Prostate gland (tissue), 2 donors: ENCODE measurements at places on chromosomes 3 and 15. TPM values are rescaled to one million over a fixed set of nuclear protein-coding genes. Genes with fewer than 3 reads are reported as not detected.

GRCh38 chr3:190645932-190646460 lies 132.1 kb downstream of the IL1RAP start:
- DNase-seq, result no peak
- H3K4me3 ChIP-seq, result no peak overlapping the region

The SLC7A14 gene
- total RNA-seq, result 0.11 TPM

The CP gene
- total RNA-seq, result 15.2 TPM

- no peak overlapping the region for H3K27ac ChIP-seq
- no peaks in the 10 kb centered on the region for H3K27me3 ChIP-seq
- H3K36me3 ChIP-seq, result no peaks in the 10 kb centered on the region
- H3K4me3 ChIP-seq, result no peak overlapping the region
These were observed 150.3 kb downstream of the TLE3 start for GRCh38 chr15:69947394-69947793.

DNA sequence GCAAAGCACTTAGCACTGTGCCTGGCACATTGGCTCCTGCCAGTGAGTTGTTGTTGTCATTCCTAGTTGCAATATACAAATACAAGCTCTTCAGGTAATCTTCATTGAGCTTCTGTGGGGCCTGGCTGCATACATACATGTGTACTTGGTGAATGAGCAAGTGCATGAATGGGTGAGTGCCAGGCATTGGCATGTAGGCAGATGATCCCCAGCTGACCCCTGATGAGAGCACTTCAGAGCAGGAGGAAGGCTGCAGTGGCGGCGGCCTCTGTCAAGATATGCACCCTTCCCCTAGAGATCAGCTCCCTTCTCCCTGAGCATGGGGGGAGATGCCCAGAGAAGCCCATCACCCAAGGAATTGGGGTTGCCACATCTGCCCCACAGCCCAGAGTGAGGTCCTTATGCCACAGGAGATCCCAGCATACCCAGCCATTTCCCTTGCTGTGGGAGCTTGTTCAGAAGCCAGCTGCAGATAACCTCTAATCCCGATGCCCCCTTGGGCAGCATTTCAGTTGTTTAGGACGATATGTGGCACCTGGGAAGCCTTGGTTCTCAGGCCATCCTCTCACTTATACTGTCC lies 8.8 kb downstream of the CACNA2D3 start:
- no peaks in the 10 kb centered on the region for H3K36me3 ChIP-seq

The SLC35A5 gene
- 40.4 TPM for total RNA-seq

GRCh38 chr15:100949691-100950090 lies 30.5 kb downstream of the LRRK1 start:
- H3K27me3 ChIP-seq, result no peaks in the 10 kb centered on the region
- H3K4me1 ChIP-seq, result no peaks in the 10 kb centered on the region
- H3K36me3 ChIP-seq, result no peaks in the 10 kb centered on the region
- no peak overlapping the region for H3K27ac ChIP-seq

The LDHAL6B gene
- total RNA-seq, result 6.0 TPM

The SUMF1 gene
- total RNA-seq, result 59.1 TPM

- H3K27me3 ChIP-seq, result no peaks in the 10 kb centered on the region
- H3K27ac ChIP-seq, result no peak overlapping the region
- DNase-seq, result no peak
- no peaks in the 10 kb centered on the region for H3K36me3 ChIP-seq
- H3K4me1 ChIP-seq, result no peaks in the 10 kb centered on the region
These were observed 559 bp downstream of the NR1I2 start for GRCh38 chr3:119782460-119782859.

DNA sequence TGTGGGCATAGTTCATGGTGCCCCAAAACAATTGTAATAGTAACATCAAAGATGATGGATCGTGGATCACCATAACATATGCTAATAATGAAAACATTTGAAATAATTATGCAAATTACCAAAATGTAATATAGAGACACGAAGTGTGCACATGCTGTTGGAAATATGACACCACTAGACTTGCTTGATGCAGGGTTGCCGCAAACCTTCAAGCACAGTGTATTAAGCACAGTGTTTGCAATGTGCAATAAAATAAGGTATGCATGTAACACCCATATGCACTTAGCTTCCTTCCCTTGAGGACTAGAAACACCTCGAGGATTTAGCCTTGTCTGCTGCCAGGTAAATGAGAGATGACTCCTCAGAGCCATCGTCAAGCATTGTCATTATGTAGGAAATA lies 10.9 kb upstream of the GJD2 start:
- no peaks in the 10 kb centered on the region for H3K27me3 ChIP-seq
- no peak overlapping the region for H3K4me3 ChIP-seq
- H3K4me1 ChIP-seq, result no peaks in the 10 kb centered on the region
- DNase-seq, result no peak

The KATNBL1 gene
- total RNA-seq, result 24.8 TPM

The TTC21A gene
- 9.0 TPM for total RNA-seq

The PDZRN3 gene
- 143 TPM for total RNA-seq

- no peaks in the 10 kb centered on the region for H3K4me1 ChIP-seq
- no peaks in the 10 kb centered on the region for H3K27me3 ChIP-seq
- H3K36me3 ChIP-seq, result no peaks in the 10 kb centered on the region
- H3K4me3 ChIP-seq, result no peak overlapping the region
- H3K27ac ChIP-seq, result no peak overlapping the region
These were observed 397.7 kb downstream of the DIPK2A start for GRCh38 chr3:144369129-144369879.

- H3K27me3 ChIP-seq, result no peaks in the 10 kb centered on the region
- H3K4me1 ChIP-seq, result no peaks in the 10 kb centered on the region
- no peak overlapping the region for H3K4me3 ChIP-seq
- H3K27ac ChIP-seq, result no peak overlapping the region
These were observed 464.3 kb upstream of the AGTR1 start for GRCh38 chr3:148233403-148233802.

- no peaks in the 10 kb centered on the region for H3K36me3 ChIP-seq
- H3K27ac ChIP-seq, result no peak overlapping the region
- H3K4me3 ChIP-seq, result no peak overlapping the region
- no peaks in the 10 kb centered on the region for H3K27me3 ChIP-seq
- H3K4me1 ChIP-seq, result no peaks in the 10 kb centered on the region
- no peak for DNase-seq
These were observed 35.6 kb upstream of the TBC1D23 start for GRCh38 chr3:100225193-100225592.

The MORC1 gene
- total RNA-seq, result not detected

DNA sequence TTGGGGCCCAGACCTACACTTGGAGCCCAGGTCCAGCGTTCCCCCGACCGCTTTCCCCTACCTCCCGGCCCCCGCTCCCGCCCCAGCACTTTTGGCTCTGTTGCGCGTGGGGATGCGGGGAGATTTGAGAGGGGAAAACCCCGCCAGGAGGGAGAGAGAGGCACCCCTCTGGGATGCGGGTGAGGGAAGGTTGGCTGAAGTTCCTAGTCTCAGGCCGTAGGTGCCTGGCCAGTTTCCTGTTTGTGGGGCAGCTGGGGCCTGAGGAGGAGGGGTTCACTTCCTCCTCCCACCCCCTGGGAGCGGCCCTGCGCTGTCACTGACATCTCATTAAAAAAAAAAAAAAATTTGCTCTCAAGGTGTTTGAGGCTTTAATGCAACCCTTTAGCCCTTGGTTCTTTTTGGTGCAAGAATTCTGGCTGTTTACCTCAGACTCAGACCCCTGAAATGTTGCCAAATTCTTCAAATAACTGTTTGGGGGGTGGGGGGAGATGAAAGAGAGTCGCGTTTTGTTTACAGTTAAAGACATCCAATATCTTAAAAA lies 2.6 kb downstream of the FAM43A start:
- peak overlapping the region; percentile 82 for H3K27ac ChIP-seq
- H3K4me3 ChIP-seq, result peak overlapping the region; percentile 64
- DNase-seq, result no peak
- H3K4me1 ChIP-seq, result peaks cover 3% of the 10 kb centered on the region
- no peaks in the 10 kb centered on the region for H3K36me3 ChIP-seq
- H3K27me3 ChIP-seq, result no peaks in the 10 kb centered on the region

DNA sequence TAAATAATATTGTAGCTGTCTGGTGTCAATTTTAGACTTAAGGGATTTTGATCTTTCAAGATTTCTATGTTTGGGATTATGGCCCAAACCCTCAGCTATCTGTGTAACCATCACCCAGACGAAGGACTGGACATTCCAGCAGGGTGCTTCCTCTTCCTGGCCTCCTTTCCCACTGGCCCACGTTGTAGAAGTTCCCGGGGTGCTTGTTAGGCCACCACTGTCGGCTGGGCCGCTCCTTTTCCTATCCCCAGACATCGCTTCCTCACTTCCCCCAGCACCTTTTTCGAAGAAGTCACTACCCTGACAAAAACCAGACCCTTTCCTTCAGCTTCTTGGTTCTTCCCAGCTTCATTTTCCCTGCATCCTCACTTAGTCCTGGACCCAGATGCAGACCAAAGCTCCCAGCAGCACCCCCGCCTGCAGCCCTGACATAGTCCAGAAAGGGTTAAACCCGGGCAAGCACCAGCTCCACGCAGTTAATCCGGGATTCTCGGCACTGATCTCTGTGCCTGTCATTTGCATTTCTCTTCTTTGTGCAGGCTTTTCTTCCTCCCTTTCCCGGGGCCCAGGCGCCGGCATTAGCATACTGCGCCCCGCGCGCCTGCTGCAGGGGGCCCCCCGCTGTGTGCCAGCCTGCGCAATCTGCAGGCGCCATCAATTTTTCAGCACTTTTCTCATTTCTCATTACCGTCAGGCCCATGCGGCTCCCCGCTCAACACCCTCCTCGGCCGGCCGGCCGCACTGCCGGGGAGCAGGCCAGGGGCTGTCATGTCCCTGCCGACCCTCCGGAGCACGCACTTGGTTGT lies 90.6 kb downstream of the ZNF621 start:
- H3K4me3 ChIP-seq, result no peak overlapping the region
- H3K36me3 ChIP-seq, result no peaks in the 10 kb centered on the region
- H3K27ac ChIP-seq, result no peak overlapping the region
- H3K4me1 ChIP-seq, result no peaks in the 10 kb centered on the region

The TMEM89 gene
- total RNA-seq, result not detected

GRCh38 chr3:182133752-182134151 lies 422.0 kb downstream of the SOX2 start:
- DNase-seq, result no peak
- no peaks in the 10 kb centered on the region for H3K36me3 ChIP-seq
- H3K4me3 ChIP-seq, result no peak overlapping the region
- H3K27ac ChIP-seq, result no peak overlapping the region
- H3K4me1 ChIP-seq, result no peaks in the 10 kb centered on the region

GRCh38 chr3:67655364-67656121 lies 1.1 kb upstream of the SUCLG2 start:
- no peaks in the 10 kb centered on the region for H3K4me1 ChIP-seq
- DNase-seq, result peak; percentile 15
- H3K4me3 ChIP-seq, result no peak overlapping the region
- no peak overlapping the region for H3K27ac ChIP-seq

The STRIT1 gene
- total RNA-seq, result 4.9 TPM

The CLDN11 gene
- total RNA-seq, result 668 TPM

DNA sequence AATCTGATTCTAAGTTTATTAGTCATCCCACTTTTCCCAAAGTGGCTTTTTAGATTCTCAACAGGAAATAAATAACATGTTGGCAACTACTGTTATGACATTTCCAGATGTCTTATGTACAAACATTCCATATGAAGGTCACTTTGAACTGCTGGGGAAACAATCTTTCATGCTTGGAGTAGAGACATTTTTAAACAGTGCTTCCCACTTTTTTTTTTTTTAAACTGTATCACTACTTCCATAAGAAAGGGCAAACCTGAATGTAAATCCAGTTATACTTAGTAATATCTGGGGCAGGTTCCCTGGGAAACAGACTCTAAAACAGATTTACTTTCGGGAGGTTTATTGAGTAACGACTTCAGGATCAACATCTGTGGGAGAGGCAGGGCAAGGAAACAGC lies 473.8 kb downstream of the TAFA4 start:
- H3K4me1 ChIP-seq, result no peaks in the 10 kb centered on the region
- no peak for DNase-seq
- H3K4me3 ChIP-seq, result no peak overlapping the region
- H3K36me3 ChIP-seq, result no peaks in the 10 kb centered on the region

The UBA5 gene
- total RNA-seq, result 48.4 TPM

DNA sequence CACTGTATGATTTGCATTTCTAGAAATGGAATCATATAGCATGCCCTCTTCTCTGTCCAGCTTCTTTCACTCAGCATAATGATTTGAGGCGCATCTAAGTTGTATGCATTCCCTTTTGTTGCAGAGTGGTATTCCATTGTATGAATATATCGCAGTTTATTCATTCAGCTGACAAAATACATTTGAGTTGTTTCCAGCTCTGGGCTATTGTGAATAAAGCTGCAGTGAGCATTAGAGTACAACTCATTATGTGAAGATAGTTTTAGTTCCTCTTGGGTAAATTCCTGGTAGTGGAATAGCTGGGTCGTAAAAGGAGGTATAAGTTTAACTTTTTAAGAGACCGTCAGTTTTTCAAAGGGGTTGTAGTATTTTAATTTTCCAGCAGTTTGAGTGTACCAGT lies 38.5 kb upstream of the POLR2M start:
- no peak overlapping the region for H3K4me3 ChIP-seq
- no peak overlapping the region for H3K27ac ChIP-seq
- H3K36me3 ChIP-seq, result no peaks in the 10 kb centered on the region
- H3K4me1 ChIP-seq, result peaks cover 6% of the 10 kb centered on the region
- no peaks in the 10 kb centered on the region for H3K27me3 ChIP-seq
- DNase-seq, result no peak

The SPATA12 gene
- total RNA-seq, result 0.28 TPM

The TXNRD3 gene
- 14.4 TPM for total RNA-seq

GRCh38 chr3:3066378-3066777 lies 43.8 kb downstream of the IL5RA start:
- no peaks in the 10 kb centered on the region for H3K27me3 ChIP-seq
- no peaks in the 10 kb centered on the region for H3K4me1 ChIP-seq
- H3K27ac ChIP-seq, result no peak overlapping the region
- DNase-seq, result no peak
- no peak overlapping the region for H3K4me3 ChIP-seq
- no peaks in the 10 kb centered on the region for H3K36me3 ChIP-seq

- H3K36me3 ChIP-seq, result peaks cover 6% of the 10 kb centered on the region
- peaks cover 8% of the 10 kb centered on the region for H3K4me1 ChIP-seq
- no peak overlapping the region for H3K27ac ChIP-seq
- H3K27me3 ChIP-seq, result no peaks in the 10 kb centered on the region
These were observed 31.7 kb downstream of the EDEM1 start for GRCh38 chr3:5219216-5219615.

DNA sequence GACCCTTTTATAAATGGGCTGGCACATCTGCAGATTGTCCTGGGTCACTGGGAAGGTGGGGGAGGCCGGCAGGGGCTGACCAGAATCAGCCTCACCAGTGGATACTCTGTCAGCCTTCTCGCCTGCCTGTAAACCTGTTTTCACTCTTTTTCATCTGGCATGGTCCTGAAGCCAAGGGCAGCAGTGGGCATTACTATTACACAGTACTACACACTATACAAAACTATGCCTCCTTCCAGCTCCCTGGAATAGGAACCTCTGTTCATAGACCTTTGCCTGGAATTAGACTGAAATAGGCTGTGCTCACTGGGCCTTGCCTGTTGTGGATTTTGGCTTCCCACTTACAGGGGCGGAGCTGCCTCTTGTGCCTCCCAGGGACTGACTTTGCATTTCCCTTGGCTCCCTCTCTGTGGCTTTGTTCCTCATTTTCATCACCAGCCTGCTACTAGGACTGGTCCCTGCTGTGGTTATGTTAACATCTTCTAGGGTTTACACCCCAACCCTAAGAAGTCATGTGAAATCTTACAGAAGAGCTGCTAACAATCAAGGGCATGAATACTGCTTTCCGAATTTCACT lies 120.7 kb downstream of the FNDC3B start:
- no peak overlapping the region for H3K27ac ChIP-seq
- peaks cover 2% of the 10 kb centered on the region for H3K4me1 ChIP-seq
- peak; percentile 22 for DNase-seq
- H3K27me3 ChIP-seq, result no peaks in the 10 kb centered on the region
- H3K4me3 ChIP-seq, result no peak overlapping the region
